ENCODE measurements at places on chromosomes 2 and 18.

GRCh38 chr2:28869494-28870145 is 489 bp downstream of the TRMT61B start:
- DNase-seq = no peak

DNA sequence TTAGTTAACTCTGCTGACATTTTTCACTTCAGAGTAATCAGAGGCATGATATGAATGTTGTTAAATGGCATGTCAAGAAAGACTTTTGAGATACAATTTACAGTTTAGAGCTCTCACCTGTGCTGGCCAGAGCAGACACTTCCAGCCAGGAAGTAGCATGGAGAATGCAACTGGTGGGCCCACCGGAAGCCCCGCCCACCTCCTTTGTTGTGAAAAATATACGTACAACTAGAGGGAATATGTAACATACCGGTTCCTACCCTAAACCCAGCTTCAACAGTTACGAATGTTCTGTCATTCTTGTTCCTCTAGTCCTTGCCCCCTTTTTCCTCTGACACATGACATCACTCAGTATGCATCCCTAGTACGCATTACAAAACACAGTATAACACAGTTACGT is 70.2 kb upstream of the ITM2C start:
- DNase-seq = no peak

DNA sequence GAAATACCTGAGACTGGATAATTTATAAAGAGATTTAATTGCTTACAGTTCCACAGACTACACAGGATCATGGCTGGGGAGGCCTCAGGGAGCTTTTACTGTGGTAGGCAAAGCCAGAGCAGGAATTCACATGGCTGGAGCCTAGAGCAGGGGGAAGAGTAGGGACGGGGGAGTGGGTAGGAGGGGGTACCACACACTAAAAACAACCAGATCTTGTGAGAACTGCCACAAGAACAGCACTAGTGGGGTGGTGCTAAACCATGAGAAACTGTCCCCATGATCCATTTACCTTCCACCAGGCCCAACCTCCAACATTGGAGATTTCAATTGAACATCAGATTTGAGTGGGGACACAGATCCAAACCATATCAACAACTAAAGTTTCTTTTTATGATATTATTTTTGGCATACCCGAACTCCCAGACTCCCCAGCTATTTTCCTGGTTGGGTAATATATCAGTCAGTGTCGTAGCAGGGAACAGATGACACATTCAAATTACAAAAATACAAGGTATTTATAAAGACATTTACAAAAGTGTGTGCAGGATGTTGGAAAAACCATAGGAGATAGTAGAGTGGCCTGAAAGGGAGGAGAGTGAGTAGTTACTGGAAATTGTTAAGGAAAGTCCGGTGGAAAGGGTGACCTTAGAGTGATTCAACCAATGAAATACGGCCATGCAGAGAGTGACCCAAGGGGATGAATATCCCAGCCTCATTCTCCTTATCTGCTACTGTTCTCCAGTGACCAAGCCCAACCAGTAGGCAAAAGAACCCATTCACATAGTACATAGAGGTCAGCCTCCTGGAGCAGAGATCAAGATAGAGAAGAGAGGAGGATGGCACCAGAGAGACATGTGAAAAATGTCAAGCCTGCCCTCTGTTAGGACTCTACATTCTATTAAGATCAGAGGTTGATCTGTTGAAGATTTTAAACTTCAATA is 8.8 kb downstream of the RPL37A start:
- DNase-seq = no peak

- peak; percentile 33 for DNase-seq
Observed at GRCh38 chr2:221429741-221430491, 142.2 kb downstream of the EPHA4 start.

DNA sequence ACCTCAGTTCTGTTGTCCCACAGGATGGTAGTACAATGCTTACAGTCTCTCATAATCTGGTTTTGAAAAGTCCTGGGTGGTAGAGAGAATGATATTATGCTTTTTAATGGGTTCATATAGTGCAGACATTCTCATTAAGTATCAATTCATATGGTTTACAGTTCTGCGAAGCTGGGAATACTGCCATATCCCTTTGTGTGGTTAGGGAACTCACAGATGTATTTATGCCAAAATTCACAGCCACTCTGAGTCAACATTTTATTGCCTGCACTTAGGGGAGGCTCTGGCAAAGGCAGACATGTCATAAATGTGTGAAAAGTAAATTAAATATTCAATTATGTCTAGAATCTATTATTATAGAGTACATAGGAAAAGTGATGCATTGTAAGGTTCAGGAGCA is 808.2 kb downstream of the SUCLG1 start:
- no peak for DNase-seq

DNA sequence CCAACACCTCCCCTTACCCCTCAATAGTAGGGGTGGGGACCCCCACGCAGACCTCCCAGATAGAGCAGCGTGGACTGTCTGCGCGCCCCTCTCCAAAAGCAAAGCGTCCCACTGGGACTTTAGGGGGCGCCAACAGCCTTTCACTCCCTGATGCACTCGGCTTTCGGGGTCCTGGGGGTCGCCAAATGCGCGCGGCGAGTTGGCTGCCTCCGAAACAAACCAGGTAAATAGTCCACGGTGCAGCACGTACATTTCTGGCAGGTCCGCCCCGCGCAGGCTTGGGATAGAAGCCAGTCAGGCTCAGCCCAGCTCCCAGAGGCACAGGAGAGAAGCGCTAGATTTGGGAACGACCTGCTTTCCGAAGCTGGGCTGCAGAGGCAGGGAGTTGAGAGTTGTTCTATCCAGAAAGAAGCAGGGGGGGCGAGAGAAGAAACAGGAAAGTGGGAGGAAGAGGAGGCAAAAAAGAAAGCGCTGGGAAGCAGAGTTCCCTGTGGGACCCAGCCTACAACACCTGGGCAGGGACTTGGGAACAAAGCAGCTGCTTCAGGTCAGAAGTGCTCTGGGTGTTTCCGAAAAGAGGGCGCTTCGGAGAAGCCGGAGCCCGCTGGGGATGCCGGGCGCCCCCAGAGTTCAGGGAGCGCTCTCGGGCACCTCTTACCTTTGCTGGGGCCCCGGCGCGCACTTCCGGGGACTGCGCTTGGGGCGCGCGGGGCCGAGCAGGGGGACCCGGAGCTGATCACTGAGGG is 544 bp downstream of the EVA1A start:
- DNase-seq = no peak

- peak; percentile 62 for DNase-seq
Observed at GRCh38 chr2:102615620-102616436, 3.5 kb upstream of the SLC9A2 start.
